Activated T-cell treated with anti-CD3 and anti-CD28 coated beads for 24 hours (primary cell): ENCODE measurements at places on chromosomes 12 and 14.

- DNase-seq, result no peak
Measured at GRCh38 chr14:68104518-68104917, 284.9 kb downstream of the RAD51B start.

GRCh38 chr12:21566907-21567394, 37.7 kb downstream of the GYS2 start:
- no peak for DNase-seq

DNA sequence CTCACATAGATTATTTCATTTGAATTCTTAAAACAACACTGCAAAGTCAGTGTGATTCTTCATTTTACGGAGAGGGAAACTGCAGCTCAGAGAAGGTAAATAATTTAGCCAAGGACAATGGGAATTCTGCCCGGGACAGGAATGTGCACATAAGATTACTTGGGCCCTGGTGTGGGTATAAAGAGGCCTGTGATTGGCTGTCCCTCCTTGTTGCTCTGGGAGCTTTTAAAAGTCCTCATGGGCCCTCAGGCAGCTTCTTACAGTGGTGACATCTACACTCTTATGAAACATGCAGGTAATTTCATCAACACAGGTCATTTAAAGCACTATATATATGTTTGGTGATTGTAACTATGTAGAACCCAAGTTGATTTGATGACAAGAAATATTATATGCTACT, 100.3 kb downstream of the ESR2 start:
- no peak for DNase-seq

DNA sequence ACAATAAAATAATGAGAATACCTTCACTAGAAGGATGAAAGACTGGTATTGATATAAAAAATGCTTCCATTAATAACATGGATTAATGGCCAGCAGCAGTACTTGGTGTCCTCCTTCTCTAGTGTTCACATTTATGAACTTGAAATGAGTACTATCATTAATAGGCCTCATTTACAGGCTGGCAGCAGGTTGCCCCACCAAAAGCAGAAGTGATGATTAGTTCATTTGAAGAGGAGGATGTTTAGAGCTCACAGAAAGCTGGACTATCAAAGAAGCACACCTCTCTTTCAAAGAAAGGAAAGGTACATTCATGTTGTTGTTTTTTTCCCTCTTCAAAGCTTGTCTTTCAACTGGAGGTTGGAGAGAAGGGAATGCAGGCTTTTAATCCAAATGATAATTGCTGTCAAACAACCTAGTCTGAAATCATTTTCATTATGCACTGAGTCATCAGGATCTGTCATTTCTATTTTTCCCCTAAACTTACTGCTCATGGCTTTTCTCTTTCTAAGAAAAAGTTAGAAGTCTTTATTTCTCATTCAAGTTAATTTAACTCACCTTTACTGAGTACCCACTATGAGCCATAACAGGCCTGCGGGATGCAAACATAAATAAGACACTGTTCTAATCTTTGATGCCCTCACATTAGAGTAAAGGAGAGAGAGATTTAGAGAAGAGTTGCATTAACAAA, 157.9 kb upstream of the GRIP1 start:
- no peak for DNase-seq

- no peak for DNase-seq
Measured at GRCh38 chr12:6752167-6752920, 597 bp downstream of the MLF2 start.

- no peak for DNase-seq
Measured at GRCh38 chr12:42090899-42091298, 53.8 kb downstream of the GXYLT1 start.

GRCh38 chr12:57039016-57039798, 10.7 kb downstream of the MYO1A start:
- no peak for DNase-seq

GRCh38 chr14:69323266-69323998, 63.5 kb downstream of the GALNT16 start:
- DNase-seq, result no peak

- DNase-seq, result no peak
Measured at GRCh38 chr14:101467181-101467926, 93.9 kb upstream of the DIO3 start.

DNA sequence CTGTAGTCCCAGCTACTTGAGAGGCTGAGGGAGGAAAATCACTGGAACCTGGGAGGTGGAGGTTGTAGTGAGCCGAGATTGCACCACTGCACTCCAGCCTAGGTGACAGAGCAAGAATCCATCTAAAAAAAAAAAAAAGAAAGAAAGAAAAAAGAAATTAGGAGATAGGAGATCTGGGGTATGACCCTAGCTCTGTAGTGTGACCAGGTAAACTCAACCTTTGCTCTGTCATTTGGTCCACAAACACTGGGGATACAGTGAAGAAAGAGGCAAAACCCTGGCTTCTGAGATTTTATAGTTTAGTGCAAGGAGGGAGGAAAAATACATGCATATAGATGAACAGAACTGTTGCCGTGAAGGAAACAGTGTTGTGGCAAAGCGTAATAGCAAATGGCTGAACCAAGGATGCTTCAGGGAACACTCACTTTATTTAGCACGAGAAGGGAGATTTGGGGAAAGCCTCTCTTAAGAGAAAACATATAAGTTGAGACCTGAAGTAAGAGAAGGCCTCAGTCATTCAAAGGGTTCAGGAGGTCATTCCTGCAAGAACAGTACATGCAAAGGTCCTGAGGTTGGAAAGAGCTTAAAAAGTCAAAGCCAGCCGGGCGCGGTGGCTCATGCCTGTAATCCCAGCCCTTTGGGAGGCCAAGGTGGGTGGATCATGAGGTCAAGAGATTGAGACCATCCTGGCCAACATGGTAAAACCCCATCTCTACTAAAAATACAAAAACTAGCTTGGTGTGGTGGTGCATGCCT, 29.6 kb upstream of the ATXN2 start:
- no peak for DNase-seq
